Lung microvascular endothelial cell (primary cell): ENCODE measurements at places on chromosomes 11 and 22. TPM values are rescaled to one million over a fixed set of nuclear protein-coding genes. Genes with fewer than 3 reads are reported as not detected.
A peak's percentile ranks its signal among the peaks of the same experiment; 100 is the strongest.

The DEPDC7 gene
- total RNA-seq, result under 0.01 and 0.20 TPM in 2 replicates

The SYT13 gene
- under 0.01 TPM in 2 replicates for total RNA-seq

DNA sequence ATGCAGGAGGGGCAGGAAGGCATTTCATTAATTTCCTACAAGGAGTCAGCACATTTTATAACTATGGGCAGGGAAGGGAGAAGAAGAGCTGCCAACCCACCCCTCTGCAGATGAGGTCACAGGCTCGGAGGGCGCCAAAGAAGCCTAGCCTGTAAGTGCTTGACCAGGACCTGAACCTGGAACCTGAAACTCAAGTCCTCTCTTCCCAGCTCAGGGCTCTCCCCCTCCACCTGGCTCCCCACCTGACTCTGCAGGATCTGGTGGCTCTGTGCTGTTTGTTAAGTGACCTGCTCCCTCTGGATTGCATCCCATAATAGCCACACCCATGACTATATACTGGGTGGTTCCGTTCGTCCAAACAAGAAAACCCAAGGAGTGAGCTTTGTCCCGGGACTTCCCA is 27.3 kb downstream of the SCGB1A1 start:
- no peak for DNase-seq

DNA sequence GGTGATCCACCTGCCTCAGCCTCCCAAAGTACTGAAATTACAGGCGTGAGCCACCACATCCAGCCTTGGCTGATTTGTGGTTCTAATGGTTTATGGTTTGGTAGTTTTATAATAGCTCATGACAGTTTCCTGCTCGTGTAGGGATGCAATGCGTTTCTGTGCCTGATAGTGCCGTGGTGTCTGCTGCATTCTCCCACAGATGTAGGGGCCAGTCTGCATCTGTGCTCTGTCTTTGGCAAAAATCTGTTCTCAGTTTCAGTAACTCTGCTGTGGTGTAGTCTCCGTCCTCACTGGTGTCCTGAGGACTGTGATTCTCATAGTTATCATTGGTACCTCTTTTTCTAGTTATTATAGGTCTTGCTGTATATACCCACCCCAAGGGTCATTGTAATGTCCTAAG is 16.3 kb downstream of the ST14 start:
- no peak for DNase-seq

DNA sequence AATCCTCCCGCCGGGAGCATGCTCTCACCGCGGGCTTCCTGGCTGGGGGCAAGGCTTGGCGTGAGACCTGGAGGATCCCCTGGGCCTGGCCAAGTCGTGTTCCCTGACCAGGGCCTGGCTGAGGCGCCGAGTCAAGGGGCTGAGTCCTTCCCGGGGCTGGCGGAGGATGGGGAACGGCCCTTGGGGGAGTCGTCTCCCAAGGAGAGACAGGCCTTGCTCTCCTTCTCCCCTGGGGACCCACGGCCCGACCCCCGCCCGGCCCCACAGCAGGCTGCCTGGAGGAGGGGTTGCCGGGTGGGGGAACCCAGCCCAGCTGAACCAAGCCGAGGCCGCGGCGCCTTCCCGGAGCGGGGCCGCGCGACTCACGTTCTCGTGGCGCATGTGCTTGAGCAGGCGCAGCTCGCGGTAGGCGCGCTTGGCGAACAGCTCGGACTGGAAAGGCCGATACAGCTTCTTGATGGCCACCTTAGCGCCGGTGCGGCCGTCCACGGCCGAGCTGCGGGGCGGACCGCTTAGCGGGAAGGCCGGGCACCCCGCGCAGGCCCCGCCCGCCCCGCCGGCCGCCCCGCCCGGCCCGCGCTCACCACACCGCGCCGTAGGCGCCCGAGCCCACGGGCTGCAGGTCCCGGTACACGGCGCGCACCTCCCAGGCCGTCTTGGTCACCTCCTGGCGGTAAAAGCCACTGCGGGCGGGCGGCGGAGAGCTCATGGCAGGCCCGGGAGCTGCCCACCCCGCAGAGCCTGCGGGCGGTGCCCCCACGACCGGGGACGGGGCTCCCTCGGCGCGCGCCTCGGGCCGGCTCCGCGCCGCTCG is 475 bp downstream of the MAPK12 start:
- peak; percentile 57 for DNase-seq
